ENCODE measurements at places on chromosomes 11 and 22. TPM values are rescaled to one million over a fixed set of nuclear protein-coding genes. Genes with fewer than 3 reads are reported as not detected.

FAM180B gene
- 0.62 TPM for total RNA-seq

GRCh38 chr11:118791961-118792569, 1.1 kb upstream of the DDX6 start:
- peak; percentile 44 for DNase-seq
- H3K27ac ChIP-seq: peak overlapping the region; percentile 98
- H3K4me3 ChIP-seq: peak overlapping the region; percentile 94
- H3K27me3 ChIP-seq: no peaks in the 10 kb centered on the region
- H3K36me3 ChIP-seq: no peaks in the 10 kb centered on the region
- peaks cover 31% of the 10 kb centered on the region for H3K4me1 ChIP-seq

ZDHHC13 gene
- 9.8 TPM for total RNA-seq

HEPHL1 gene
- not detected for total RNA-seq

- no peaks in the 10 kb centered on the region for H3K27me3 ChIP-seq
- H3K4me1 ChIP-seq: peaks cover 6% of the 10 kb centered on the region
- peak; percentile 47 for DNase-seq
- no peaks in the 10 kb centered on the region for H3K36me3 ChIP-seq
Measured at GRCh38 chr11:112004389-112004788, 20.8 kb upstream of the DLAT start.

DNA sequence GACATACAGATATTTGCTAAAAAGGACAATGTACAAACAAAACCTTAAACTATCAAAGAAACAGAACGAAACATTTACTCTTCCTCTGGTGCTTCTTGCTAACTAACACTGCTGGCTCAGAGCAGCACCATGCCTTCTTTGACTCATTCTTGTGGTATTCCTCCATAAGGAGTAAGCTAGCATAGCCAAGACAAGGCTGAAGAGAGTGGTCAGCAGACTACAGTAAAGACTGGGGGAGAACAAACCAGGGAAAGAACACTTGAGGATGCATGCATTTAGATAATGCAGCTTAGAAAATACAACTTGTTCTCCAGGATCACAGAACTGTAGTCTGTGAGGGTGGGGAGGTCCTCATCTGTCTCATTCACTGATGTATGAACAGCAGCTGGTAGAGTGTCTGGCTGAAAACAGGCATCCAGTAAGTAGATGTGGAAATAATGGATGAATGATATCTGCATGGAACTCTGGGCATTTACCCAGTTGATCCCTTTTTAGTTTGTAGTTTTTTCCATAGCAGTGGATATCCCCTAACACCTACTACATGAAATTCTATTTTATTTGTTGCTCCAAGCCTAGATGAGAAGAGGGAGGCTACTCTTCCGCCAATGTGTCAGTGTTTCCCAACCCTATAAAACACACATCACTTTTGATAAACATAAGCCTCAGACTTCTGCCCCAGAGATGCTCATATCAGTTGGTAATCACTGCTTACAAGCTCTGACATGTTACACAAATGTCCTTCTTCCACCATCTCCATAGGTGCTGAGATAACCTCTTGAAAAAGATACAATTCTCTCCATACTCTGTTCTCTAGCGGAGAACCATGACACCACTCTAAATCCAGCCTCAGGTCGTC, 7.3 kb downstream of the SNX19 start:
- H3K36me3 ChIP-seq: peaks cover 54% of the 10 kb centered on the region
- DNase-seq: no peak
- no peaks in the 10 kb centered on the region for H3K4me1 ChIP-seq
- H3K27me3 ChIP-seq: no peaks in the 10 kb centered on the region
- no peak overlapping the region for H3K27ac ChIP-seq

MMP11 gene
- 6.8 TPM for total RNA-seq

DNA sequence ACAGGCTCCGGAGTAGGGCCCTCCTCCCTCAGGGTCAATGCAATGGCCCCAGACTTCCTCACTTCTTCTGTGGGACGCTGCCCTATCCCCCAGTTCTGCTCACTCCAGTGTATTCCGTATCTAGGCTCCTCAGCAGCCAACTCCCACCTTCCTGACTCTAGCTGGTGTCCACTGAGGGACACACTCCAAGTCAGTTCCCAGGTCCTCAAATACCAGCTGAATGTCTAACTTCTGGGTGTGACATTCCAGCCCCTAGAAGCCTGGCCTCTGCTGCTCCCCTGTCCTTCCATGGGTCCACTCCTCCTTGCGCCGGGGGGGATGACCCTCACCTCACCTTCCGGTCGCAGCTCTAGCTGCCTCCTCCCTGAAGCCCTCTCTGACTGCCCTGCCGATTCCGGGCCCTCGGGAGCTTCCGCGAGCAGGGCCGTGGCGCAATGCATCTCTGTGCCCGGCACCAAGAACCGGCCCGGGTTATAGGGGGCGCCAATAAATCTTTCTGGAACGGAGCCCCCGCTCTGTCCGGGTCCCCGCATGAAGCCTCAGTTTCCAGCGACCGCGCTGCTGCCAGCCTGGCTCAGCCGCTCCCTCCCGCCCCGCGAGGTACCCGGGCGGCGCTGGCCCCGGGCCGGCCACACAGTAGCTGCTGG, 15.4 kb downstream of the BAD start:
- peaks cover 17% of the 10 kb centered on the region for H3K36me3 ChIP-seq
- H3K4me3 ChIP-seq: peak overlapping the region; percentile 78
- no peak for DNase-seq

DNA sequence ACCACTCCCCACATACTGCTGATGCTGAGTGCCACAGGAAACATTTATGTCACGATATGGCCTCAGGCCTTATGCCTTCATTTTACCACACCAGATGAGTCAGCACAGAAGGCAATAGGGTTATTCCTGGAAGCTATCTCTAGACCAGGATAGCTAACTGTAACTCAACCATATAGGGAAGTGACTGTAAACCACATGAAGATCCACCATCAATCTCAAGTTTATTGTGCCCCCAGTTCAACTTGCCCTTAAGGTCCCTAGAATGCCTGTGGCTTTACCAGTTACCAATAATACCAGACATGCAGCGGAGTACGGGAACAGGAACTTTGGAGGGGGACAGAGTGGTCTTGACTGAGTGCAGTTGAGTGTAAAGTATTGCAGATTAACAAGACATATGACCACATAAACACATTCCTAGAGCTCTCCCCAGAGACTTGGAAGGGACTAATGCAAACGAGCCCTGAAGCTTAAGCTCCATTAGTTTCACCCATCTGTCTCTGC, 180.9 kb downstream of the KIF18A start:
- no peak overlapping the region for H3K27ac ChIP-seq
- no peaks in the 10 kb centered on the region for H3K27me3 ChIP-seq
- peak; percentile 87 for DNase-seq

CBLIF gene
- total RNA-seq: not detected

DNA sequence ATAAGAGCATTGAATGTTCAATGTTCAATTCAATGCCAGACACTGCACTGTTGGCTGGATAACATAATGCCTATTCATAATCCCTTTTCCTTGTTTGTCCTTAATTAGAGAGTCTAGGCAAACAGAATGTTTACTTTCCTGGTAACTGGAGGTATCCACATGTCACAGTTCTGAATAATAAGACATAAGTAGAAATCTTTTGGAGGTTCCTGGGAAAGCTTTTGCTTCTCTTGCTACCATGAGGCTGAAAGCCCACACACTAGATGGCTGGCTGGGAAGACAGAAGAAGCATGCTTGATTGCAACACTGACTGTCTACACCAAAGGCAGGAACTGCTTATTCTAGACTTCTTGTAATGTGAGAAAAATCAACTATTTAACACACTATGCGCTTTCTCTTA, 79.5 kb downstream of the GAB2 start:
- no peaks in the 10 kb centered on the region for H3K36me3 ChIP-seq
- H3K27ac ChIP-seq: no peak overlapping the region
- no peak overlapping the region for H3K4me3 ChIP-seq
- peaks cover 4% of the 10 kb centered on the region for H3K4me1 ChIP-seq
- no peaks in the 10 kb centered on the region for H3K27me3 ChIP-seq
- no peak for DNase-seq

- H3K27me3 ChIP-seq: no peaks in the 10 kb centered on the region
- no peak overlapping the region for H3K4me3 ChIP-seq
- peaks cover 19% of the 10 kb centered on the region for H3K36me3 ChIP-seq
- H3K27ac ChIP-seq: no peak overlapping the region
- no peaks in the 10 kb centered on the region for H3K4me1 ChIP-seq
Measured at GRCh38 chr11:43377389-43377788, 18.7 kb downstream of the TTC17 start.

DNA sequence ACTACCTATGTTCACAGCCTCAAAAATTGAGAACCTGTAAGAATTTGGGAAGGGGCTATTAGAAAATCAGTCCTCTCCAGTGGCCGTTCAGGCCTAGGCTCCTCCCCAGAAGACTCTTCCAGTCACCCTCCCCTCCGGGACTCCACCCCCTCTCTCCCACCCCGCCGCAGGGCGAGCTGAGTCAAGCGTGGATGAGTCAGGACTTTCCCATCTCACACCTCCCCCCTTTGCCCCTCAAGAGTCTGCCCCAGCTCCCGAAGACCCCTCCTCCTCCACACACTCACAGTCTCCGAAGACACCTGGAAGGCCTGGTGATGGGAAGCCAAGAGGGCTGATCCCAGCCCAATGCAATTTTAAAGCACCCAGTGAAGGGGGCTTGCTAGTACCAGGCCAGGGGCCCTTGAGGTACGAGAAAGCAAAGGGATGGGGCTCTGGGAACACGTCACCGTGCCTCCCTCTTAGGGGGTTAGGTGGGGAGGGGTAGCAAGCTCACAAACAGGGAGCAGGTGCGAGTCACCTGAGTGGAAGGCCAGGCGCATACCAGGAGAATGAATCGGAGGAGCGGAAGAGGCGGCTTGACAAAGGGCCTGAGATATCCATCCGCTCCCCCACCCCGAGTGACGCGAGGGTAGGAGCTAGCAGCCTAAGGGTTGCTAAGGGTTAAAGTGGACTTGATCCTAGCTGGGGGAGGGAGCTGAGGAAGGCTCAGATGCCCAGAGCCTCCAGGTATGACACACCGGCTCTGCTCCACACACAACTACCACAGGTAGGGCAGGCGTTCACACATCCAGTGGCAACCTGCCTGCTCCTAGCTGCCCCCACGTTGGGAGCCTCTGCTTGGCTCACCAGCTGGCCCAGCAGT, 13.6 kb downstream of the BCL9L start:
- H3K27me3 ChIP-seq: no peaks in the 10 kb centered on the region
- H3K27ac ChIP-seq: peak overlapping the region; percentile 88
- H3K36me3 ChIP-seq: no peaks in the 10 kb centered on the region
- peak; percentile 94 for DNase-seq
- no peak overlapping the region for H3K4me3 ChIP-seq
